Peyer's patch (tissue), 4 donors: ENCODE measurements at places on chromosomes 16 and 17.

DNA sequence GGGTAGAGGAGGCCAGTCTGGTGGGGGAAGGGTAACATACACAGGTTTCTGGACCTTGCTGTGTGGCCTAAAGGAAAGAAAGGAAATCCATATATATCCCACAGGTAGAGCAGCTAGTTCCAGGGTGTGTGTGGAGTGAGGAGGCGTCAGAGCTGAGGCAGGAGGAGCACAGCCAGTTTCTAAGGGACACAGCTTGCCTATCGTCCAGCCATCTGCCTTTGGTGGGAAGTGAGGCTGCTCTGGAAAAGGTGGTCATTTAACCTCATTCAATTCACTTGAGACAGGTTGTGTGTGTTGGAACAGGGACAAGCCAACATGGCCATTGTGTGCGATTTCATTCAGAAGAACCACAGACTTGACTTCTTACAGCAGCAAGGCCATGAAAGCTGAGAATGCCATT, 36.9 kb upstream of the ERN1 start:
- DNase-seq = no peak

GRCh38 chr17:54992797-54993639, 24.5 kb downstream of the STXBP4 start:
- no peak for DNase-seq

- DNase-seq = no peak
These were observed 48.9 kb downstream of the MRM1 start for GRCh38 chr17:36650096-36650775.

DNA sequence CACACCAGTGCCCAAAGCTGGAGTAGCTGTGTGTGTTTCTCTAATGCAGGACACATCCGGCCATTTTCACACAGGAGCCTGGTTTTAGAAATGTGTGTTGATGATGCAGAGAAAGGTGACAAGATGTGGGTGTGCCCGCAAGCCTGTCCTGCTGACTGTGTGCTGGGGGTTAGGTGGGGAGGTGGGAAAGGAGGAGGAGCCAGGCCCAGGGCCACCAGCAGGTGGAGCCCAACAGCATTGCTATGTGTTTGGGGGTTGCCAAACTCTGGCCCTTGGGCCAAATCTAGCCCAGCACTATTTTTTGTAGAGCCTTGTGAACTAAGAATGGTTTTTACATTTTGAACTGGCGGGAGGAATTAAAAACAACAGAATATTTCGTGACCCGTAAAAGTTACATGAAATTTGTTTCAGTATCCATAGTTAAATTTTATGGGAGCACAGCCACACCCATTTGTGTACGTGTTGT, 61.7 kb upstream of the LGALS9 start:
- DNase-seq = peak; percentile 61

DNA sequence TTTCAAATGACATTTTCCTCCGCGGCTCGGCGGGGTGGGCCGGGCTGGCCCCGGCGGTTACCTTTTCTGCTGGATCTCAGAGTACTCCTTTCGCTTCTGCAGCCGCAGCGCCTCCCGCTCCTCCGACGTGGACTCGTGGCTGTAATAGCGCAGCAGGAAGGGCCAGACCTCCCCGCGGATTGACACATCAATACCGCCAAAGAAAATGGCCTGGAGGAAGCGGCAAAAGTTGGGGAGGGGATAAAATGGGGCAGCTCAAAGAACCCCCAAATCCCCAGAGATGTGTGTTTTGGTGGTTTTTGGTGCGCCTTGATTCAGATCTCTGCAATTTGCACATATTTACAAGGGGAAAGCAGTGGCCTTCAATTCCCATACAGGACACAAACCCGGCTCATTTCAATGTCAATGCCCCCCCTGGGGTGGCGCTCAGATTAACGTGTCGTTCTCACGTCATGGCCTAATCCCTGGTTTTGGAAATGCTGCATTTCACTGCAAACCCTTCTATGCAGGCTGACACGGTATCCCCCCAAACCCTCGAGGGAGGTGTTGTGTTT, 85.9 kb downstream of the TBC1D16 start:
- peak; percentile 35 for DNase-seq

- DNase-seq = peak; percentile 76
These were observed 103.4 kb downstream of the ZNF778 start for GRCh38 chr16:89320782-89321501.

GRCh38 chr17:17020821-17021193, 21.4 kb upstream of the MPRIP start:
- DNase-seq = no peak

DNA sequence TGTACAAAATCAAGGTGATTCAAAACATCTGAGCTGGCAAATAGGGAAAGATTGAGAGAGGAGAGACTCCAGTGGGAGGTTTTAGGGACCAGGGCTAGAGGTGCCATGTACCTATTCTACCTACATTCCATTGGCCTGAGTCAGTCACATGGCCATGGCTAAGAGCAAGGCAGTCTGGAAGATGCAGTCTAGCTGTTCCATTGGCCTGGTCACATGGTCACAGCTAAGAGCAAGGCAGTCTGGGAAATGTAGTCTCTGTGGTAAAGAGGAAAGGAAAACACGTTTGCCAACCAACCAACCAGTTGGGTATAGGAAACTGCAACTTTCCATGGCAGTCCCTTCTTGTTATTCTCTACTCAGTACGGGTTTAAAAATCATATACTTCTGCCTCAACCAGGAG, 369.1 kb downstream of the XYLT1 start:
- no peak for DNase-seq

DNA sequence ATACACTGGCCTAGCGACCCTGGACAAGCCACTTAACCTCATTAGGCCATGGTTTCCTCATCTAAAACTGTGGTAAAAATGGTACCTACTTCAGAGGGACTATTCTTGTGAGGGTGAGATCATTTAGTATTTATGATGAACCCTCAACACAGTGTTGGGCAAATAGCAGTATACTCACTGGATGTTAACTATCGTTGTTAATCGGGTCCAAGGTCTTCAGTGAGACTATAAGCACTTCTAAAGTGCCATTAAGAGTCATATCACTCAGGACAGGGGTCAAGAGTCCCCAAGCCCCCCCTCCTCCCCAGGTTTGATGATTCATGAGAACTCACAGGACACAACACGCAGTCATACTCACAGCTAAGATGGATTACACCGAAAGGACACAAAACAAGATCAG, 11.0 kb downstream of the TK2 start:
- peak; percentile 84 for DNase-seq

GRCh38 chr16:49250689-49251088, 30.9 kb downstream of the CBLN1 start:
- DNase-seq = no peak
